ENCODE measurements at places on chromosomes 16 and 17.

DNA sequence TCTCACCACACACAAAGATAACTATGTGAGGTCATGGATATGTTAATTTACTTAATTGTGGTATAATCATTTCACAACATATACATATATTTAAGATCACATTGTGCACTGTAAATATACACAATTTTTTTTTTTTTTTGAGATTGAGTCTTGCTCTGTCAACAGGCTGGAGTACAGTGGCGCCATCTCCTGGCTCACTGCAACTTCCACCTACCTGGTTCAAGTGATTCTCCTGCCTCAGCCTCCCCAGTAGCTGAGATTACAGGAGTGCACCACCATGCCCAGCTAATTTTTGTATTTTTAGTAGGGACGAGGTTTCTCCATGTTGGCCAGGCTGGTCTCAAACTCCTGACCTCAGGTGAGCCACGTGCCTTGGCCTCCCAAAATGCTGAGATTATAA, 11.5 kb upstream of the PRSS54 start:
- no peak for ATAC-seq

DNA sequence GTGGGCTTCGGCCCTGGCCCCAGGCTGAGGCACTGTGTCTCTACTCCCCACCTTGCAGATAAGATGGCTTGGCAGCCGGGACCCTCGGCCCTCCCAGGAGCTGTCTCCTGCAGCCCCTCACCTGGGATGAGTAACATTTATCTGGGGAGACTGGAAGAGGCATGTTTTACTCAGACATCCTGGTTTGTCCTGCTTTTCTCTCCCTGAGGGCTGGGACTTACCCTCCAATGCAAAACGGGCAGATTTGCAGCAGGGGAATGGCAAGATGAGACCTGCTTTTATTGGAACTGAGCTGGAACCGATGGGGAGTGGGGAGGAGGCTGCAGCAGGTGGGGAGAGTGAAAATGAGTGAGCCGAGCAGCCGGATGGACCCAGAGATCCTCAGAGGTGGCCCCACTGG, 27.3 kb upstream of the UBE2G1 start:
- ATAC-seq = no peak

GRCh38 chr16:54356391-54356790, 69.8 kb upstream of the IRX3 start:
- no peak for ATAC-seq

DNA sequence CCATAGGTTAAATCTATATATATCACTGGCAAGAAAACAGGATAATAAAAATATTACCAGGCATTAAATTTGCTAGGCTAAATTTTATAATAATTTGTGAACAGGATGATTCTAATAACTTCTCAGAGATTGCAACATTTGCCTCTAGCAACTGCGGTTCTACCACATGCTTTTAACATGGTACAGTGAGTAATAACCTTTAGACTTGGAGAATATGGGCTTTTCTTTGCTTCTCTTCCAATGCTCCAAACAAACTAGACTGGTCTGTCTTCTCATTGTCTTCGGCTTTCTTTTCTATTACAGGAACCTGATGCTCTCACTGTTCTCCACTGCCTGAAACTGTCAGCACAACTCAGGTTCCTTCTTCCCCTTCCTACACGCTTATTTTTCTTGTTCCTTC, 80.6 kb downstream of the CA4 start:
- no peak for ATAC-seq

GRCh38 chr17:63317166-63317840, 128.8 kb downstream of the CYB561 start:
- ATAC-seq = no peak

DNA sequence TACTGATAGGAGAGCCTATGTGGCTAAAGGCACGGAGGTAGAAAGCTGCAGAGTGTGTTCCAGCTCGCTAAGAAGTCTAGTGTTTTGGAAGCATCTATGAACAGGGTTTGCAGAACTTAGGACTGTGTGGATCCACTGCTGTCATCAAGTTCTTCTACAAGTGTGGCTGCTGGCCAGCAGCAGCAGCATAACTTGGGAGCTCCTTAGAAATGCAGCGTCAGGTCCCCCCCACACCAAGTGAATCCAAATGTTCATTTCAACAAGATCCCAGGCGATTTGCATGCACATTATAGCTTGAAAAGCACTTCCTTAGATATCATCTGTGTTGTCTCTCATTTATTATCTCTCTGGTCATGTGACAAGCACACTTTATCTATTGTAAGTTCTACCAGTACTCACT, 131.9 kb upstream of the SHISA6 start:
- no peak for ATAC-seq

GRCh38 chr16:79097771-79098170, 502.8 kb downstream of the MAF start:
- ATAC-seq = no peak

DNA sequence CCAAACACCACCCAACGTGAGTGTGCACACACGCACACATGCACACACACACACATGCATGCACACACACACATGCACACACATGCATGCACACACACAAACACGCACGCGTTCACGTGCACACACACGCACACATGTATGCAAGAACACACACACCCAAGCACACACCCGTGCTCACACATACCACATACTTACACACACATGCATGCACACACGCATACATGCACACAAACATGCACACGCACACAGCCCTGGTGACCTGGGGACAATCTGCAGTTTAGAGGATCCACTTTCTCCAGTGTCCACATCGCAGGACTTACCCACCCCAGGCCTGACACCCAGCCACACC, 6.2 kb downstream of the USH1G start:
- no peak for ATAC-seq

DNA sequence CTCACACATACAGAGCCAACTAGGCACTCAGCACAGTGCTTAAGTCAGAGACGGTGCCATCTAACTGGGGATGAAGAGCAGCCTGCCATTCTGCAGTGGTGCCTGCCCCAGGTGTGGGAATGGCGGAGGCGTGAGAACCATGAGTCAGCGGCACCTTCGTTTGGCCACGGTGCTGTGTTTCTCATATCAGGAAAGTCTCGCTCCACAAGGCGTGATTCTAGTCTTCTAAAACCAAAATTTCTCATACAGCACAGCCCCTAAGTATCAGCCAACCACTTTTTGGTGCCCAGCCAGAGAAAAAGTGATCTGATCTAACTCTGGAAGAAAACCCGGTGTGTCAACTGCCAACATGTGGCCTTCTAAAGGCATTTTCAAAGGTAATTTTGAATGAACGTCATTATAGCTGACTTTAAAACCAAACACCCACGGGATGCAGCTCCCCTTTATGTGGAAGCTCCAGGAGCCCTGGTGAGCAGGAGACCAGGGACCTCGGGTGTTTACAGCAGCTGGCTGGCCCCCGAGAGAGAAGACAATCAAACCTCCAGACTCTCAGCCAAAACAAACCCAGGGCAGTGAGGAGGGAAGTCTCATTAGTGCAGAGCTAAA, 54.6 kb downstream of the ABCC12 start:
- no peak for ATAC-seq

DNA sequence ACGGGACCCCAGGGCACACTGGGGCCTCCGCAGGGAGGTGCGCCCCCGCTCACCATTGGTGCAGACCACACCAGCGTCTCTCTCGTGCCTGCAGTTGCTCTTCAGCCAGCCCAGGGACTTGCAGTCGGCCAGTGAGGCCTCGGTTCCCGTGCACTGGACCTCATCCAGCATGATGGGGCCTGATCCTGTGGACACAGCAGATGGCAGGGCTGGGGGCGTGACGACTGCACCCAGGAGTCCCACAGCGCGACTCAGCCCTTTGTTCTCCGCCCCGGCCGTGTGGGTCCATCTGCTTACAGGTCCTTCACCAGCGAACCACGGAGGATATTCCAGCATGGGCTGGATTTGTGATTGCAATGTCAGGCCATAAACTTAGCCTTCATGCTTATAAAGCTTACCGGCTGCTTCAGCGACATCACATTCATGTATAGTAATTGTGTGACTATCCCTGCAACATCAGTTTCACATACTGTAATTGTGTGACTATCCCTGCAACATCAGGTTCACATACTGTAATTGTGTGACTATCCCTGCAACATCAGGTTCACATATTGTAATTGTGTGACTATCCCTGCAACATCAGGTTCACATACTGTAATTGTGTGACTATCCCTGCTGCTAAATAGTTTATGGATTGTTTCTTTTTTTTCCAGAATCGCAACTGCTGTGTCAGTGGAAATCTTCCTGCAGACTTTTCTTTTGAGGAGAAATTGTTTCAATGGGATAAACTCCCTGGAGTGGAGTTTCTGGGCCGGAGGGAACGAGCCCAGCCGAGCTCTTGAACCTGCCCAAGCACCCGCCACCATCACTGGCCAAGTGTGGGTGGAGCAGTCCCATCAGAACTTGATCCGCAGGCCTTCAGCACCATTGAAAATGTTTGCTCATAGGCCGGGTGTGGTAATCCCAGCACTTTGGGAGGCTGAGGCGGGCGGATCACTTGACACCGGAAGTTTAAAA, 4.8 kb downstream of the LGALS3BP start:
- ATAC-seq = peak; percentile 84

- ATAC-seq = no peak
Observed at GRCh38 chr16:50747207-50747956, 5.5 kb downstream of the CYLD start.

GRCh38 chr17:45061606-45062205, 589 bp downstream of the NMT1 start:
- ATAC-seq = no peak

DNA sequence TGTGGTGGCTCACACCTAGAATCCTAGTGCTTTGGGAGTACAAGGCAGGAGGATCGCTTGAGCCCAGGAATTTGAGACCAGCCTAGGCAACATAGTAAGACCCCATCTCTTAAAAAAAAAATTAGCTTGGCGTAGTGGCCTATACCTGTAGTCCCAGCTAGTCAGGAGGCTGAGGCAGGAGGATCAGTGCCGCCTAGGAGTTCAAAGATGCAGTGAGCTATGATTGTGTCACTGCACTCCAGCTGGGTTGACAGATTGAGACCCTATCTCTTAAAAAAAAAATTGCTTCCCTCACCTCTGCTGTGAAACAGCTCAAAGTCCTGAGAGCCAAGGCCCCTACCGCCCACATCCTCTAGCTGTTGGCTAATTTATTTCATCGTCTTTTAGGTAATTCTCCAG, 10.2 kb downstream of the NDE1 start:
- no peak for ATAC-seq

DNA sequence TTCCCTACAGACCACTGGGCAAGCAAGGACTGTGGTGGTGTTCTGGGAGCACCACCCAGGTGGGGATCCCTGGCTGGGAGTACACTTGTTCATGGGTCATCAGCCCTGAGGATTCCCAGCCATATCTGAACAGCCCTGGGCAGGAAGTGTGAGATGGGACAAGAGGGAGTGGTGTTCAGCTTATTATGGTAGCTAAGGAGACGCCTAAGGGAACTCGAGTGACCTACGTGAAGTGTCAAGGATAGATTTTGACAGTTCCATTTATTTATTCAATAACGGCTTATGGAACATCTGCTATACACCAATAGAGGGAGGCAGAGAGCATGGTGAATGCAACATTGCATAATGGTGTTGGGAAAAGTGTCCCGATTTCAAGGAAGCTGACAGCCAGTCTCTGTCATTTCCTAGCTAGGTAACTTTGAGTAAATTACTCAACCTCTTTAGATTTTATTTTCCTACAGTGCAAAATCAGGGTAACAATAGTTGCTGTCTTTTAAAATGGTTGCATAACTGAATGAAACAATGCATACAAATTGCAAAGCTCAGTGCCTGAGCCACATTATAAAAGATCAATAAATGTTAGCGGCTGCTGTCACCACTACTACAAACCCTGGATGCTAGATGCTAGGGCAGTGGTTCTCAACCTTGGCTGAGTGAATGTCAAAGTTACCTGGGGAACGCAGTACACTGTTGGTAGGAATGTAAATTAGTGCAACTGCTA, 534.1 kb downstream of the GRIN2A start:
- peak; percentile 28 for ATAC-seq

DNA sequence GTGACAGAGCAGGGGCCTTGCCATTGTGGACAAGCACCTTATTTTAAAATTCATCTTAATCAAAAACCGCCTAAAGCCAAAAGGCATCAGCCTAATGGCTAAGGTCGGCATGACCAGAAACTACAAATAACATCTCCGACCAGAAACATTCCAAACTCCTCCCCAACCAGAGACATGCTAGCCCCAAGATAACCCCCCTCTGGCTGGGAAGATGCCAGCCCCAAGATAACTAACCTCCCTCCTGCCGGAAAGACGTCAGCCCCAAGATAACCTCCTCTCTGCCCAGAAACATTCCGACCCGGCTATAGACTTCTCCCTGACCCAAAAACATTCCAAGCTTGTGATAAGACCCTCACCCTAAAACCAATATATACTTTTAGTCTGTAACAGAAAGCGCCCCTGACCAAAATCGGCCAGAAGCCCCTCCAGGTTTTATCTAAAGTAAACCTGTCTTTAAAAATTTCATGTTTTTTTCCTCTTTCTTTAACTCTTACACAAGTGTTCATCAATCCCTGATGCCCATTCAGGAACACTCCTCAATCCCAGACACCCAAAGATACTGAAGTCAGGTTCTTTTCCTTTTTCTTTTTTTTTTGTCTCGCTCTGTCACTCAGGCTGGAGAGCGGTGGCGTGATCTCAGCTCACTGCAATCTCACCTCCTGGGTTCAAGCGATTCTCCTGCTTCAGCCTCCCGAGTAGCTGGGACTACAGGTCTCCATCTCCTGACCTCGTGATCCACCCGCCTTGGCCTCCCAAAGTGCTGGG, 32.7 kb downstream of the TLE7 start:
- no peak for ATAC-seq

GRCh38 chr16:50280932-50281331, 14.6 kb downstream of the ADCY7 start:
- ATAC-seq = no peak

DNA sequence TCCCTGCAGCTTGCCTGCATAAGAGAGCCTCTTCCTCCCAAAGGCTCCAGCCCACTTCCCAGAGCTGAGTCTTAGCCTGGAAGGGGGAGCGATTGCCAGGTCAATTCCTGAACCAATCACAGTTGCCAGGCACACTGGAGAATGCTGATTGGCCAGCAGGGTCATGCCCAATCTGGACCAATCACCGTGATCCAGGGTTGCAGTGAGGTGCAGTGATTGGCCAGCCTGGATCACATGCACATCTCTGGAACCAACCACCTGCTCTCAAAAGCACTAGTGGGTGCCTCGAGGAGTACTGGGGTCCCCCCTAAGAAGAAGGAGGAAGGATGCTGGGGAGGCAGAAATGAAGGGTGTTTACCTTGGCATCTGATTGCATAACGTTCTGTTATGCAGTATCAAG, 18.4 kb downstream of the NAGPA start:
- ATAC-seq = no peak

GRCh38 chr17:57002904-57003303, 25.0 kb downstream of the SCPEP1 start:
- ATAC-seq = no peak

DNA sequence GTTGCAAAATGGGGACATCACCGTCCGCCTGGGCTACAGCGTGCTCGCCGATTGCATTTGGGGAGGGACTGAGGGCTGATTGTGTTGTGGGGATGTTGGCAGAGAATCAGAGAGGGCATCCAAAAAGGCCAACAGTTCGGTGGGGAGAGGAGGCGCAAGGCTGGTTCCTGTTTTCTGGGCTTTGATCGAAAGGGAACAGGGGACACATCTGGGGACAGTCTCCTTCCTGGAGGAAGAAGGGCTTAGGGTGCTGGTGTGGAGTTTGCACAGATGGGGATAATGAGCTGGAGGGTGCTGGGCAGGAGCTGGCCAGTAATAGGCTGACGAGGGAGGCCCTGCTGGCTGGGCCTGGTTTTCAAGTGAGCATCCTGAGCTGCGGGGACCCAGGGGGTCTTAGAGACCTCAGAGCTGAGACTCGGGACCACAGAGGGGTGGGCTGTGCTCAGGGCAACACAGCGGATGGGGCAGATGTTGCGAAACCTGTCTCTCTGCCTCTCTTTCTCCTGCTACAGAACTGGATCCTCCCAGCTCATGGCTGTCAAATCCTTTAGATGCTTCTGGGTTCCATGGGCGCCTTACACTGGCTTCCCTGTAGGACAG, 288.7 kb downstream of the SEC14L1 start:
- ATAC-seq = no peak

All from gastroesophageal sphincter (tissue), 4 donors.